Aorta (tissue), 5 donors: ENCODE measurements at places on chromosomes 3 and 15. TPM values are rescaled to one million over a fixed set of nuclear protein-coding genes. Genes with fewer than 3 reads are reported as not detected.

ACAN gene
- 31.7 TPM for total RNA-seq

- no peaks in the 10 kb centered on the region for H3K4me1 ChIP-seq
- H3K27me3 ChIP-seq, result no peaks in the 10 kb centered on the region
- no peak overlapping the region for H3K4me3 ChIP-seq
- DNase-seq, result no peak
- H3K36me3 ChIP-seq, result no peaks in the 10 kb centered on the region
These were observed 8.8 kb downstream of the CACNA2D3 start for GRCh38 chr3:54131026-54131605.

DNA sequence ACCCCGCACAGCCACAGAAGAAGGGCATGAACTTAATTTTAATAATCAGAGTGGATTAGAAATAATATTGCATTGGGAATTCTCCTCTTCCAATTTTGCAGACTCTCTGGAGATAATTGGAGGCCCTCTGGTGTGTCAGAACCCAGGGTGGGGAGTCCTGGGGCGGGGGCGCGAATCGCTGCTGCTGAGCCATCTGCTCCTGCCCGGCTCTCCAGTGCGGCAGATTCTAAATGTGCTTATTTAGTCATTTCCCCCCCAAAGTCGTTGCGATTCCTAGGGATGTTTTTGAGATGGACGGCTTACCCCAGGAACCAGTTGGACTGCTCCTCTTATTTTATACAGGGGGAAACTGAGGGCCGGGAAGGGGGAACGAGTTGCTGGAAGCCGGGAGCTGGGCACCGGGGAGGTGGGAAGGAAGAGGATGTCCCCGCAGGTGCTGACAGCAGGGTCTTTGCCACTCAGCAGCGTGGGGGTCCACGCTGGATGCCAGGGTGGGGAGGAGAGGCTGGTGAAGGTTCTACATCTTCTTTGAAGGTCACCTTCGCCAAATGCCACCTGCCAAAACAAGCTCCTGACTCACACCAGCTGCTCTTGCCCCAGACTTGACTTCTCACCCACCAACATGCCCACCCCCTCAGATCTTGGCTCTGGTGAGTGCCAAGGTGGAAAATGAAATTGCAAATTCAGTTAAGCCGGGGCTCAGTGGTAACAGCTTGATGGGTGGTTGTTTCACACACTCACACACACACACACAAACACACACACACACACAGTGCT is 91.3 kb upstream of the PRR23E start:
- no peak for DNase-seq
- no peaks in the 10 kb centered on the region for H3K27me3 ChIP-seq
- no peaks in the 10 kb centered on the region for H3K36me3 ChIP-seq
- H3K4me3 ChIP-seq, result no peak overlapping the region
- H3K4me1 ChIP-seq, result no peaks in the 10 kb centered on the region

PATL2 gene
- 1.3 TPM for total RNA-seq

IL5RA gene
- total RNA-seq, result 0.18 TPM

- no peaks in the 10 kb centered on the region for H3K27me3 ChIP-seq
- no peak overlapping the region for H3K4me3 ChIP-seq
- no peak for DNase-seq
- H3K36me3 ChIP-seq, result no peaks in the 10 kb centered on the region
These were observed 293.9 kb downstream of the CADM2 start for GRCh38 chr3:85252686-85253085.

DNA sequence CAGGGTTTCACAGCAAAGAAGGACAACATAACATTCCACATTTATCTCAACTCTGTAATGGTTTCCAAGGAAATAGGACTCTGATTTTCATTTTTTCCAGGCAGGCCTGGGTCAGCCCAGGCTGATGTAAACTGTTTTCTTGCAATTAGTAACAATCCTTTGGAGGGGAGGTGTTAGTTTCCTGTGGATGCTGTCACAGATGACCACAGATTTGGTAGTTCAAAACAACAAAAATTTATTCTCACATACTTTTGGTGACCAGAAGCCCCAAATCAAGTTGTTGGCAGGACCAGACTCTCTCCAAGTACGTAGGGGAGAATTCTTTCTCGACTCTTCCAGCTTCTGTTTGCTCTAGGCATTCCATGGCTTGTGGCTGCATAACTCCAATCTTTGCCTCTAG is 88.0 kb downstream of the EDEM1 start:
- H3K27ac ChIP-seq, result no peak overlapping the region
- H3K4me1 ChIP-seq, result no peaks in the 10 kb centered on the region
- peaks cover 2% of the 10 kb centered on the region for H3K27me3 ChIP-seq
- no peak for DNase-seq

DNA sequence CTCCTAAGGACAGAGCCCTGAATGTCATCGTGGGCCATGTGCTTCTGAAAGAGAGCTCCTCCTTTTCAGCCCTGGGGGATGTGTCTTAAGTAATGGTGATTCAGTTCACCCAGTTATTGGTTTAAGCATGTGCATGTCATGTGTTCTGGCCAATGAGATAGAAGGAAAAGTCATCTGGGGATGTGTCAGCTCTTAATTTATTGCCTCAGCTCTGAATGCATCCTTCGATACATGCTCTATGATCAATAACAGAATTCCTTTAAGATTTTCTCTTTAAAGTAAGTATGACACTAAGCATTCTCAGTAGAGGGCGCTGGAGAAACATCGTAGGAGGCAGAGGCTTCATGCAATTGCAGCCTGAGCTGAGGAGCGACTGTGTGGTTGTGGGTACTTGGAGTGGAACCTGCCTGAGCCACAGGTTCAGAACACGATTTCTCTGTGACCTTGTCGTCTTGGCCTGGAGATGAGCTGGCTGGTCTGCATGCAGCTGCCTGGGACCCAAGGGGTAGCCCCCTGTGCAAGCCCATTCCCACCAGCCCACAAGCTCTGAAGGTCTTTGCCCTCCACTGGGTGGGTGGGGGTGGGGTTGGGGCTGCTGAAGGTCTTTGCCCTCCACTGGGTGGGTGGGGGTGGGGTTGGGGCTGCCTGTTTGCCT is 69.5 kb downstream of the C3orf38 start:
- no peak for DNase-seq
- H3K36me3 ChIP-seq, result no peaks in the 10 kb centered on the region
- H3K4me1 ChIP-seq, result no peaks in the 10 kb centered on the region
- no peak overlapping the region for H3K4me3 ChIP-seq
- no peak overlapping the region for H3K27ac ChIP-seq

ROPN1 gene
- total RNA-seq, result not detected

- H3K27me3 ChIP-seq, result no peaks in the 10 kb centered on the region
- no peaks in the 10 kb centered on the region for H3K4me1 ChIP-seq
- H3K36me3 ChIP-seq, result peaks cover 3% of the 10 kb centered on the region
- no peak for DNase-seq
- H3K27ac ChIP-seq, result no peak overlapping the region
- no peak overlapping the region for H3K4me3 ChIP-seq
These were observed 30.7 kb upstream of the IP6K2 start for GRCh38 chr3:48747706-48748105.

KLHL6 gene
- 4.6 TPM for total RNA-seq

PLSCR2 gene
- 1.4 TPM for total RNA-seq

LRRC15 gene
- total RNA-seq, result 0.54 TPM

- H3K27ac ChIP-seq, result no peak overlapping the region
- DNase-seq, result no peak
- no peaks in the 10 kb centered on the region for H3K36me3 ChIP-seq
- H3K4me3 ChIP-seq, result no peak overlapping the region
- no peaks in the 10 kb centered on the region for H3K4me1 ChIP-seq
These were observed 230.0 kb downstream of the KLF13 start for GRCh38 chr15:31556494-31557150.

GRCh38 chr3:98359993-98360675 is 6.5 kb downstream of the OR5K4 start:
- H3K4me3 ChIP-seq, result no peak overlapping the region
- no peaks in the 10 kb centered on the region for H3K27me3 ChIP-seq
- no peak overlapping the region for H3K27ac ChIP-seq
- DNase-seq, result no peak

- H3K27ac ChIP-seq, result no peak overlapping the region
- no peaks in the 10 kb centered on the region for H3K27me3 ChIP-seq
- no peaks in the 10 kb centered on the region for H3K36me3 ChIP-seq
- no peak overlapping the region for H3K4me3 ChIP-seq
- no peak for DNase-seq
These were observed 631.0 kb upstream of the ALCAM start for GRCh38 chr3:104735691-104736090.

DNA sequence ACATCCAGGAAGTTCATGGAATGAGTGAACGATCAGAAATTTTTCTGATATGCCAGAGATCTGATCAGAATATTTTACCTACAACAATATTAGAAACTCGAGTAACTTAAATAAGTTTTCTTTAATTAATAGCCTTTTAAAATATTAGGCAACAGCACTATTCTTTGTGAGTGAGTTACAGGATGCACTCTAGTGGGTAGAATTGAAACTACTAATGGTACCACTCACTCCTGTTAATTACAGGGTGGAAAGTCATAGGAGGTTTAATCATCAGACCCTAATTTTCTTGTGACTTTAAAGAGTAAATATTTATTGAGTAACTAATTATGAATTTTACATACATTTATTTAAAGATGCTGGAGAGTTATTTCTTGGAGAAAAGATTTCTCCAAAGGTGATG is 217.3 kb downstream of the CACNA2D3 start:
- no peaks in the 10 kb centered on the region for H3K36me3 ChIP-seq
- no peak overlapping the region for H3K4me3 ChIP-seq
- no peak overlapping the region for H3K27ac ChIP-seq
- DNase-seq, result no peak
- H3K4me1 ChIP-seq, result no peaks in the 10 kb centered on the region

GRCh38 chr3:36477655-36478054 is 97.4 kb downstream of the STAC start:
- H3K4me1 ChIP-seq, result peaks cover 5% of the 10 kb centered on the region
- DNase-seq, result no peak
- no peaks in the 10 kb centered on the region for H3K27me3 ChIP-seq
- no peak overlapping the region for H3K27ac ChIP-seq
- no peak overlapping the region for H3K4me3 ChIP-seq
- no peaks in the 10 kb centered on the region for H3K36me3 ChIP-seq

DNA sequence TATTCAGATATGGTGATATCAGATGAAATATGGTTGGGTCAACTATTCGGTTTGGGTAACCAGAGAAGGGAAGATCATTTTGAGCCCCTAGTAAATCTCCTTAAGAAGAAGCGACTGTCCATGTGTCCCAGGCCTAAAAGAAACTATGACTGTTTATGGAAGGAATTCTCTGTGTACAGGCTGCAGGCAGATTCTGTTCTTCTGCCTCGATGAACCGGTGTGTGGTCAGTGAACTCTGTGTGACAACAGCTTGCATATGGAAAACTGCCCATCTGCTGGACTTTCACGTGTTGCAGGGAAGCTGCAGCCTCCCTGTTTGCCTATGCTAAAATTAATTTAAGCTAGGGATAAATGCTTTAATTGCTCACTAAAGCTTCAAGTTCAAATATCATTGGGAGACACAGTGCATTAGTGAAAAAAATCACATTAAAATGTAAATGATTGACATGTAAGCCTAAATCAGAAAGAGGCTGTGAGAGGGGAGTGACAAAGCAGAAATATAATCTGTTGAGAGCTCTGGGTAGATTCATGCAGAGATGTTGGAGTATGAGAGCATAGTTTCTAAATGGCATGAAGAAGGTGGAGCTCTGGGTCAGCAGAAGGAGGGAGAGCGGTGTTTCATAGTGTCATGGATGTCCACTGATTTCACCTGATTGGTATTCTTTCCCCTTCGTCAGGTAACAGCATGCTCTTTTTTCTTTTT is 65.4 kb upstream of the PFN2 start:
- no peak overlapping the region for H3K4me3 ChIP-seq
- no peak overlapping the region for H3K27ac ChIP-seq
- H3K4me1 ChIP-seq, result no peaks in the 10 kb centered on the region
- H3K36me3 ChIP-seq, result no peaks in the 10 kb centered on the region

DGKG gene
- 37.1 TPM for total RNA-seq

- no peaks in the 10 kb centered on the region for H3K4me1 ChIP-seq
- no peaks in the 10 kb centered on the region for H3K27me3 ChIP-seq
- DNase-seq, result no peak
- no peaks in the 10 kb centered on the region for H3K36me3 ChIP-seq
- H3K27ac ChIP-seq, result no peak overlapping the region
These were observed 30.8 kb downstream of the SIN3A start for GRCh38 chr15:75420698-75421097.

GRCh38 chr15:39434163-39434562 is 146.7 kb upstream of the THBS1 start:
- no peaks in the 10 kb centered on the region for H3K27me3 ChIP-seq
- H3K27ac ChIP-seq, result no peak overlapping the region
- H3K36me3 ChIP-seq, result no peaks in the 10 kb centered on the region
- H3K4me1 ChIP-seq, result no peaks in the 10 kb centered on the region

DNA sequence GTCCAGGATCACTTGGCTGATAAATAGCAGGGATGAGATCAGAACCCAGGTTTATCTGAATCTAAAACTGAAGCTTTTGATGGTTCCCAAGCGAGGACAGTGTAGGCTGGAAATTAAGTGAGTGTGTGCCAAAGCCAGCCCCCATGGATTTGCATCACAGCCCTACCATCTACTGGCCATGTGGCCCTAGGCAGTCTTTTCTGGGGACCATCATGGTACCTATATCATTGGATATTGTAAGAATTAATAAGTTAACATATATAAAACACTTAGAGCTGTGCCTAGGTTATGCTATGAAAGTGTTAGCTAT is 32.8 kb upstream of the SSR3 start:
- DNase-seq, result no peak
- no peaks in the 10 kb centered on the region for H3K4me1 ChIP-seq
- no peak overlapping the region for H3K4me3 ChIP-seq
- H3K27me3 ChIP-seq, result no peaks in the 10 kb centered on the region
- no peak overlapping the region for H3K27ac ChIP-seq

ZNF710 gene
- 17.9 TPM for total RNA-seq

- H3K27ac ChIP-seq, result no peak overlapping the region
- H3K4me3 ChIP-seq, result no peak overlapping the region
- no peaks in the 10 kb centered on the region for H3K36me3 ChIP-seq
- no peak for DNase-seq
- H3K27me3 ChIP-seq, result no peaks in the 10 kb centered on the region
These were observed 875.6 kb upstream of the ROBO1 start for GRCh38 chr3:80643421-80643820.

- no peaks in the 10 kb centered on the region for H3K4me1 ChIP-seq
- no peak overlapping the region for H3K4me3 ChIP-seq
- no peaks in the 10 kb centered on the region for H3K27me3 ChIP-seq
- H3K36me3 ChIP-seq, result no peaks in the 10 kb centered on the region
- DNase-seq, result no peak
- H3K27ac ChIP-seq, result no peak overlapping the region
These were observed 47.3 kb upstream of the TCF12 start for GRCh38 chr15:56871185-56871584.

ATP2B2 gene
- 0.30 TPM for total RNA-seq

TIMP4 gene
- 60.1 TPM for total RNA-seq

DNA sequence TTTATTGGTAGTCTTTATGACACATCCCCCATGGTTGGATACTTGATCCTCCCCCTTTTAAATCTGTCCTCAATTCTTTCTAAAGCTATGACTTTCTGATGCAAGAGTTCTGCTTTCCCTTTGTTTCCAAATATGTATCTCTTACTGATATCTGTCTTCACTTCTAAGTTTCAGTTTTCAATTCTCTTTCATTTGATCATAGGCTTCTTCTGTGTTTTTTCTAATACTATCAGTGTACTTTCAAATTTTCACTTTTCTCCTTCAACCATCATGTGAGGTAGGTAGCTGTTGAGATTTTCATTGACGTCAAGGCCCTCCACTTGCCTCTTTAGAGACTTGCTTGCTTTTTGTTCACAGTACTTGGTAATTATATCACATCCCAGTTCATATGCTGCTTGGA is 436.5 kb downstream of the CNTN4 start:
- H3K4me3 ChIP-seq, result no peak overlapping the region
- H3K27ac ChIP-seq, result no peak overlapping the region
- DNase-seq, result no peak
- H3K27me3 ChIP-seq, result no peaks in the 10 kb centered on the region
- no peaks in the 10 kb centered on the region for H3K4me1 ChIP-seq

- H3K4me3 ChIP-seq, result no peak overlapping the region
- DNase-seq, result no peak
- H3K27me3 ChIP-seq, result no peaks in the 10 kb centered on the region
- H3K27ac ChIP-seq, result no peak overlapping the region
- H3K36me3 ChIP-seq, result no peaks in the 10 kb centered on the region
These were observed 15.3 kb upstream of the STRIT1 start for GRCh38 chr3:155308831-155309230.

RBPMS2 gene
- total RNA-seq, result 6.9 TPM
